Central memory CD4-positive, alpha-beta T cell (primary cell): ENCODE measurements at places on chromosomes 1 and 21.

DNA sequence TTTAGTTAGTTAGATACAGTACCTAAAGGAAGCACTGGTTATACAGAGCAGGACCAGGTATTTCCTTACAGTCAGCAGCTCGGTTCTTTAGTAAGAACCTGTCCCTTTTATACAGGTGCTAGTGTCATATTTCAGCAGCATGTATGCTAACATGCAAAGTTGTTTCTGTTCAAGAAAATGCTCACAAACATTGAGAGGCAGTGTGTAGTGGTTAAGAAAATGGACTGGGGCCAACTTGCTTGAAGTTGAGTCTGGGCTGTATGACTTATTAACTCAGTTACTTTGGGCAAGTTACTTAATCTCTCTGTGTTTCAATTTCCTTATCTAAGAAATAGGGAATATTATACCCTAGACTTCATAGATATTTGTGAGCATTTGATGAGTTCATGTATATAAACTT, 31.1 kb downstream of the AK4 start:
- DNase-seq, result no peak

GRCh38 chr1:6033986-6034749, 11.5 kb upstream of the KCNAB2 start:
- peak; percentile 14 for DNase-seq

GRCh38 chr1:185291652-185292051, 25.4 kb downstream of the IVNS1ABP start:
- no peak for DNase-seq

- no peak for DNase-seq
Measured at GRCh38 chr1:202956969-202957368, 1.1 kb downstream of the ADIPOR1 start.

DNA sequence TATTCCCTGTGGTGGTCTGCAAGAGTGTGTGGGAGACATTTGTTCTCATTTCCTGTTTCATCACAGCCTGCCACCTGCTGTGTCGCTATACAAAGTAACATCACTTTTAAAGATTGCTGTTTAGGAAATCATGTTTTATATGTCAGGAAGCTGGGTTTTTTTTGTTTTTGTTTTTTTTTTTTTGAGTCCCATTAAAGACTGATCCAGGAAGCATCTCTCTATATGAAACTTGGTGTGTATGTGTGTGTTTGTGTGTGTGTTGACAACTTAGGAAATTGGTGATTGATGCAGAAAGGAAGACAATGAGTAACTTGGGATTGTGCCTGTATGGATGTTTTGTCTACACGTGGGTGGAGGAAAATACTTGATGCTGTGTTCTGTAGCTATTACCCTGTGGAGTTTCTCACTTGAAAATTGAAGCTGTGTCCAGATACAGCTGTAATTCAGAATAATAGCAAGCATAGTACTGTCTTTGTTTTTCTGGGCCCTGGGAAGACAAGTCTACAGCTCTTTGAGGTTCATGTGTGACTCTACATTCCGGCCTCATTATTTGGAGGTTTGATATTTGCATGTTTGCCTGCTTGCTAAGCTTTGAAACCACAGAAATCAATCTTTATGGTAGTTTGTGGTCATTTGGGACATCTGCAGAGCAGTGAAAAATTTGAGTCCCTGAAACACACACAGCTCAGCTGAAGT, 47.9 kb downstream of the LAMC1 start:
- DNase-seq, result no peak
